Activated T-helper 1 cell treated with anti-CD3 and anti-CD28 coated beads, Interleukin-2, amount 50 U/mL, for 16 hours (primary cell): ENCODE measurements at places on chromosomes 13 and 19.
A peak's percentile ranks its signal among the peaks of the same experiment; 100 is the strongest.

DNA sequence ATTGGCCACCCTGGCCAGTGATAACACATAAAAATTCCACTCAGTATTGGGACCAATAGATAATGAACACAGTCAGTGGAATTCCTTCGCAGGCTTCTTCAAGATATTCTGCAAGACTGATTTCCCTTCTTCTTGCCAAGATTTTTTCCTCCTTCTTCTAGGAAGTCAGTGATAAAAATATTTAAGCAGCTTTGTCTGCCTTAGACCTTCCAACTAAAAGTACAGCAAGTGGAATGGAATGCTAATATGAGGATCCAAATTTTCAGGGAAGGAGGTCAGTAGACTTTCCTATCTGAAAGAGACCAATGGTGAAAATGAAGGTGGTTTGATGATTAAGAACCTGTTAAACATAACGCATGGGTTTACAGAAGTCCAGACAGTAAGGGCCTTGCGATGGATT, 9.6 kb downstream of the STARD13 start:
- DNase-seq: no peak

DNA sequence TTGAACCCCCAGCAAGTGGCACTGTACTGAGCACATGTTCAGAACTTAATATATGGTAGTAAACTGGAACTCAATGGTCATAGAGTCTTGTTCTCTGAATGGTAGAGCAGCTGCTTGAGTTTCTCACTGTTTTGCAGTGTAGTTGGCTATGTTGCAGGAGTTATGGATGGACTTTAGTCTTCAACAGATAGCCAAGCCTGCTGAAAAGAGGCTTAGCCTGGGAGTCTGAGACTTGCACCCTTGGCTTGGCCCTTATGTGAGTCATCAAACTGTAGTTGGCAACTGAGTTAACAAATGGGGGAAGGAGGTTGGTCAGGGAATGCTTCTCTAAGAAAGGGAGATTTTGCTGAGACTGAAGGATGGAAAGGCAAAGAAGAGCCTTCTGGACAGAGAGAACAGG, 62.5 kb downstream of the C13orf42 start:
- no peak for DNase-seq

- DNase-seq: no peak
Measured at GRCh38 chr19:4452230-4452990, 5.2 kb downstream of the UBXN6 start.

GRCh38 chr19:38298821-38299680, 5.0 kb upstream of the C19orf33 start:
- DNase-seq: no peak

DNA sequence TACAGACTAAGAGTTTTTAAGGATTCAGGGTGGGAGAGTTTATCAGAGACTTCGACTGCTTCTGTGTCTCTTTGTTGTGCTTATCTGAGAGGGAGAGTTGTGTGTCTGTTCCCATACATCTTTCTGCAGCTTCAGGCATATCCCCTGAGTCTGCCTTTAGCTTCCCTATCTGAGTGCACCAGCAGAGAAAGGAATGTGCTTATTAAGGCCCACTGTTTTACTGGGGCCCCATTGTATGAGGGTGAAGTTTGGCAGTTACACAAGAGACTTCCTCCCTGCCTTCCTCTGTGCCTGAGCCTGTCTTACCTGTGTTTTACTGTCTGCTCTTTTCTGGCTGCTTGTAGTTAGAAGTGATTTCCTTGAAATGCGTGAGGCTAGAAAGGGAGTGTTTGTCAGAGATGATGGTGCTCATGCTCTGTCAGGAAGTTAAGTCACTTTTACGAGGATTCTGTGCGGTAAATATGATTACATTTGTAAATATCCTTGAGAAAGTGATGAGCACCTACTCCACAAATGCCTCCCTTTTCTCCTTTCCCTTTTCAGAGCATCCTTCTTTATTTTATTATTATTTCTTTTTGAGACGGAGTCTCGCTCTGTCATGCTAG, 1228.9 kb upstream of the MIR17HG start:
- DNase-seq: no peak

- DNase-seq: no peak
Measured at GRCh38 chr13:104691767-104692467, 1625.7 kb upstream of the SLC10A2 start.

- no peak for DNase-seq
Measured at GRCh38 chr13:67650471-67650870, 420.3 kb upstream of the PCDH9 start.

- no peak for DNase-seq
Measured at GRCh38 chr13:76466043-76466442, 420.2 kb downstream of the KCTD12 start.

DNA sequence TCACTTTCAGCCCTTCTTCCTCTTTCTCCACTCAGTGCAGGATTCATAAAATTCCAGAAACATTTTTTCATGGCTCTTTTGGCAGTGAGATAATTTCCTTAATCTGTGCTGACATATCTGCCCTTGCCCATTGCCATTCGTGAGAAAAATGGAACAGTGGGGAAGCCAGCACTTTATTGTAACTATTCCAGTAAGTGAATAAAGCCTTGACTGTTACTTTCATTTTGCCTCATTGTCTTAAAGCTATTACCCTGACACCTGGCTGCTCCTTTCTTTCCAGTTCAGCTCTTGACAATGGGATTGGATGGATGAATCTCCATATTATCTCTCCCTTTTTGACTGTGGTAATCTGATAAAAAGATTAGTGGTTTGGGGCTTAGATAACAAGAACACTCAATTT, 1068.1 kb upstream of the PCDH20 start:
- DNase-seq: no peak

- DNase-seq: peak; percentile 82
Measured at GRCh38 chr19:17847538-17848366, at the start of gene JAK3. TSS of gene JAK3 (minus strand) at chr19:17847982. CDS start at chr19:17844417, 3,565 bp downstream.

DNA sequence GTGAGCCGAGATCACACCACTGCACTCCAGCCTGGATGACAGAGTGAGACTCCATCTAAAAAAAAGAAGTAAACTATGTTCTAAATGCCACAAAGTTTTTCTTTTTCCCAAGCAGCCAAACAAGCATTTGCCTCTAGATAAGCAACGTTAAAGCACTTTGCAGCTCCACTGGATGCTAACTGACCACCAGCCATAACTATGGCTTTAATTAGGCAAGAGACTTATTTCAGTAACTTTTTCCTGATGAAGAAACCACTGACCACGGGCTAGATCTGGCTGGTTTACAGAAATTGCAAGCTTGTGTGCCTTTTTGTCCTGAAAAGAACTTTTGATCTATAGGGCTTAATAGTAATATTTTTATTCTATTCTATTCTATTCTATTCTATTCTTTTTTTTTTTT, 22.1 kb downstream of the CD70 start:
- DNase-seq: no peak

DNA sequence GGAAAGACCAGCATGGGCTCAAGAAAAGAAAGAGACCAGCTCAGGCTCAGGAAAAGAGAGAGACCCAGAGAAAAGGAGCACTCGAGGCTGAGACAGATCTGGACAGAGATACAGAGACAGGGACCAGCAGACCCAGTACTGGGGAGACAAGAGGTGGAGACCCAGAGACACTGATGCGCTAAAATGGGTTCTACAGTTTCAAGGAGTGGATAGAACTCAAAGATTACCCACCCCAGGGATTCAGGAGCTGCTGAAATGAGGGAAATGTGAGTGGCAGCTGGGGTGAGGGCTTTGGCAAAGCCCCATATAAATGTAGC, 609 bp upstream of the ZSCAN18 start:
- no peak for DNase-seq

DNA sequence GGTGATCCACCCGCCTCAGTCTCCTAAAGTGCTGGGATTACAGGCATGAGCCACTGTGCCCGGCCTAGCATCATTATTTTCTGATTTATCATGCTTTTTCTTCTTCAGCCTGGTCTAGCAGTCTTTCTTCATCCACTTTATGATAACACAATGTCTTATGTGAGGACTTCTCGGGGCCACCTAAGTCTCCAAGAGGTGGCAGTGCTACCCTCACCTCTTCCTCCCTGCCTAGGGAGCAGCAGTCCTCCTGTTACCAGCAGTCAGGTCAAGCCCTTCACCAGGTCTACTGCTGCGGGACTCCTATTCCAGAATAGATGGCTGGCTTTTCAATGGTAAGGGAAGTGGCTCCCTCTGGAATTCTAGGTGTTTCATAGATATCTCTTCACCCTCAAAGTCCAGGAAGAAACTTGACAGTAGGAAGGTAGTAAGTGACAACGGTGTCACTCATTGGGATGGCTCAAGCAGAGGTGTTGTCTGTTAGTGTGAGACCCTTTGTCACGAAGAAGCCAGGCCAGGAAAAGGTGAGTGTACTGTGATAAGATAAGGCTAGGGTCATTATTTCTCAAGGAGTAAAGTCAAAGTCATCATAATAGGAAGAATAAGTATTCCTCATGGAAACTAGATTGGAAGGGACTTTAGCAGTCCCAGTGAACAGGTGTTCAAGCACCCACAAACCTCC, 164.0 kb downstream of the KLF5 start:
- DNase-seq: no peak

DNA sequence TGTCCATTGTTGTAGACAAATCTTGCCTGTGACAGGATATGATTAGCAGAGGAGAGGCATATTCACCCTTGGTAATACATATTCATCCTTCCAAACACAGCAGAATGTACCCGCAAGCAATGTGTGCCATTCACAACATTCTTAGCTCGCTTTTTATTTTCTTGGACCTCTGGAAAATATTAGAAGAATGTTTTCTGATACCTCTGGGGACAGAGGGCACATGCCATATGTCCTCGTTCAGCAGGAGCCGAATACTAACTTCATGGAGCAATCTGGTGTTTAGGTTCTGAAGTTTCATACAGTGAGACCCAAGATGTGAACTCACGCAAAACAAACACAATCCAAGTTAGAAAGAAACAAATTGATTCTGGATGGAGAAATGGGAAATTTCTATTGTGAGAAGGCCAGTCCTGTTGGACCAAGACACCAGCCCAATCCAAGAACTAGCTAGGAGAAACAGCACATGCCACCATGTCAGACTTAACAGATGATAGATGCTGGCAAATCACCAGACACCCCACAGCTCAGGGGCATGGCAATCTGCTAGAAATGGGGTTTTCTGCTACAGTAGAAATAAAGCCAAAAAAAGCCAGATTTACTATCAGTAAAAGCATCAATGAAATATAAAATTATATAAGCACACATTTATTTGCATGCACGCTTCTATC, 297.4 kb downstream of the DCLK1 start:
- no peak for DNase-seq

DNA sequence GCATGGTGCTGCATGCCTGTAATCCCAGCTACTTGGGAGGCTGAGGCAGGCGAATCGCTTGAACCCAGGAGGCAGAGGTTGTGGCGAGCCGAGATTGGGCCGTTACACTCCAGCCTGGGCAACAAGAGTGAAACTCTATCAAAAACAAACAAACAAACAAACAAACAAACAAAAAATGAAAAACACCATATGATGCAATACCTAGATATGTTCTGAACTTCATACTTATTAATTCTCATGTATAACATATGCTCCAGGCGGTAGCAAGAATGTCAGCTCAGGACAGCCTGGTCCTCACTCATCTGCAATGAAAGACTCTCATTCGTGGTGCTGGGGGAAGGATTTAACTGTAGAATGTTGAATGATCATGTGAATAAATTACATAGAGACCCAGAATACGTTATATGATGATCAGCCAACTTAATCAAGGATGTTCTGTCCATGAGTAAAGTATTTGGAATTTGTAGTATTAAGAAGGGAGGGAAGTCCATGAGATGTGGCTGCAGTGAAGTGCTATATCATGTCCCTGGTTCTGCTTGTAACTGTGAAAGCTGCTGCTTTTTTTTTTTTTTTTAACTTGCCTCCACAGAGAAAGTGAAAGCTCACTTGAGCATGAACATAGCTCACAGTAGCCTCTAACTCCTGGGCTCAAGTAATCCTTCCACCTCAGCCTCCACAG, 206.8 kb downstream of the UQCRFS1 start:
- DNase-seq: no peak
